ENCODE measurements at places on chromosomes 1 and 21. TPM values are rescaled to one million over a fixed set of nuclear protein-coding genes. Genes with fewer than 3 reads are reported as not detected.

DNA sequence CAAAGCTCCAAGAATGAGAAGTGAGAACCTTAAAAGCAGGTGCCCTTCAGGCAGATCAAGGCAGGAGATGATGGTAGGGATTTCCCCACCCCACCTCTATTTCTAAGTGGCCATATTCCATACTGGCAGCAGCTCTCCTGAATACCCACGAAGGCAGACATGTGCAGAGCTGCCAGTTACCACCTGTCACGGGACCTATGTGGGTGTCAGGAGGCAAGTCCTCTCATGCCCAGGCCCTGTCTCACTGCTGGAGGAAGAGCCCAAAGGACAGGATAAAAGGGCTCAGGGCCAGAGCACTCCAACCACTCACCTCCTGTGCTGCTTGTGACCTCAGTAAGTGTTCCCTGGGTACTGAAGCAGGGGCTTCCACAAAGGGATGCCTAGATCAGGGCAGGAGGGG, 721 bp upstream of the LCE1B start:
- no peak for DNase-seq
- no peaks in the 10 kb centered on the region for H3K36me3 ChIP-seq
- no peak overlapping the region for H3K4me3 ChIP-seq

GRCh38 chr21:35824136-35824535, 236.2 kb downstream of the SETD4 start:
- H3K27me3 ChIP-seq = peaks cover 3% of the 10 kb centered on the region
- H3K36me3 ChIP-seq = no peaks in the 10 kb centered on the region
- H3K27ac ChIP-seq = no peak overlapping the region
- no peaks in the 10 kb centered on the region for H3K4me1 ChIP-seq

TNFSF18 gene
- not detected for total RNA-seq

GRCh38 chr1:7388141-7388487, 383.0 kb upstream of the VAMP3 start:
- H3K4me3 ChIP-seq = no peak overlapping the region
- DNase-seq = no peak
- no peak overlapping the region for H3K27ac ChIP-seq
- no peaks in the 10 kb centered on the region for H3K4me1 ChIP-seq
- H3K36me3 ChIP-seq = no peaks in the 10 kb centered on the region

DNA sequence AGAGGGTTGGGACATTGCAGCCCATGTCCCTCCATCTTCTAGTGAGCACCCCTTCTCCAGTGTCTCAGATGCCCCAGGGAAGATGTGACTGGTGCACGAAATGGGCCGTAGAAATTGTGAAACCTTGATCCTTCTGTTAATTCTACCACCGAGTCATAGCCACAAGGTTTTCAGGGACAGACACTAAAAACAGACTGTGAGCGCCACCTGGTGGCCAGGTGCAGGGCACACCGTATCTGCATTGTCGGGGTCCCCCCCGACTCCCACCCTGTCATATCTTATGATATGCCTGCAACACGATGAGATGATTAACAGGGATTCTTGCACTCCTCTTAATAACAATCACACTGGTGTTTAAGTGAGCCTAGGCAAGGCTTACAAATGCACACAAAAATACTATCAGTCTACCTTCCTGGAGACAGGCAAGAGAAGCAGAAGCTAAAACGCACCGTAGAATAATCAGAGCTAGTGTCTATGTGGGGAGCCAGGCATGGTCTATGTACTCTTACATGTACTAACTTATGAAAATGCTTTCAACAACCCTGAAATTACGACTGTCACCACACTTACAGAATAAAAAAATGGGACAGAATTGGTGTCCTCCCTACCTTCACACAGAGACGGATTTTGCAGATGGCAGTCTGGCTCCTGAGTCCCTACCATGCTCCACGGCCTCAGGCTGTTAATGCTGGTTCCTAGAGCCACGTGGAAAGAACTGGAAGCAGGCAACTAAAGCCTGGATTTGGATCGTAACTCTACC, 57.9 kb downstream of the FHAD1 start:
- H3K27me3 ChIP-seq = no peaks in the 10 kb centered on the region
- H3K4me1 ChIP-seq = no peaks in the 10 kb centered on the region
- H3K4me3 ChIP-seq = no peak overlapping the region
- DNase-seq = peak; percentile 27

- no peak overlapping the region for H3K27ac ChIP-seq
- H3K36me3 ChIP-seq = no peaks in the 10 kb centered on the region
- H3K27me3 ChIP-seq = peaks cover 4% of the 10 kb centered on the region
- peak; percentile 19 for DNase-seq
- H3K4me3 ChIP-seq = no peak overlapping the region
Observed at GRCh38 chr1:200207711-200208126, 180.2 kb downstream of the NR5A2 start.

NR1I3 gene
- not detected for total RNA-seq

NME7 gene
- 8.3 TPM for total RNA-seq

TMOD4 gene
- total RNA-seq = 3.3 TPM

DNA sequence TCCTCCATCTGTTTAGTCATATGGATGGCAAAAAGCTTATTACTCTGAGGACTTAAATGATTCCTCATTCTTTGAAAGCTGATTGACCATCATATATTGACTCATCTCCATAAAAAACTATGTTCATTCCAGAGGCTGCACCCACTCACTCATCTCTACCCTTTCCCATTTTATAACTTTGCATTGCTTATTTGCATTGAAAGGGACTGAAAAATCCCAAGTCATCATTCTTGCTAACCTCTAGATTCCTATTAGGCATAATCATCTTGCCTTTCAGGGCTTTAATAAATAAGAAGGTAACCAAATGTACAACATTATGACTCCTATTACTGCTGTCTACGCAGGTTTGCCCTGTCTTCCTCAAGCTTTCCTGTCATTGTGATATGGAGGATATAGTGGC, 1180.3 kb upstream of the B3GALT2 start:
- H3K4me1 ChIP-seq = no peaks in the 10 kb centered on the region
- H3K4me3 ChIP-seq = no peak overlapping the region
- DNase-seq = no peak
- no peak overlapping the region for H3K27ac ChIP-seq

DNA sequence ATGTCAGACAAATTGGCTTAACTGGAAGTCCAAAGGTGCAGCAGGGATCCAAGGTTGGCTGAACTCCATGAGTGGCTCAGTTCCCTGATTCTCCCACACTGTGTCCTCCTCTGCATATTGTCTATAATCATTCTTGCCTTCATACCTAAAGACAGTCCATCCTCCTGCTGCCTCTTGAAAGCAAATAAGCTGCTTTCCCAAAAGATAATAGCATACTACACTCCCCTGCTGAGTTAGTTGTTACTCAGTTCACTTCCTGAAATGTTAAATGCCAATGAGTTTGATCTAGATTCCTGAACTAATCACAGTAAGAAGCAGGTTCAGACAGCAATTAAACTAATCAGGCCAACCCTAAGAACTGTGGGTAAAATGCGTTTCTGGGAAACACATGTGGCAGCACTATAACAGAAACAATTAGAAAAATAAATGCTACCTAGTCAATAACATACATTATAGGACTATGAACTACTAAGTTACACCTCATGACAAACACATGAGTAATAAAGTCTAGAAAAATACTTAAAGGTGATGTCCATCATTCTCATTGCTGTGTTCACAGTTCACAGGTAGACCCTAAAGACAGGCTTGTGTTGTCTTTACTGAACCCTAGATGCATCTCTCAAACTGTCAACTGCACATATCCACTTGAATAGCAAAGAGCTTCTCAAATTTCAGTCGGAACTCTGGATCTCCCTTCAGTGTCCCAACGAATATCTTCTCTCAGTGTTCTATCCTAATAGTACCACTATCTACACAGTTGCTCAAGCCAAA, 50.8 kb upstream of the BOLA1 start:
- peak overlapping the region; percentile 76 for H3K27ac ChIP-seq
- peak overlapping the region; percentile 97 for H3K4me3 ChIP-seq

- no peaks in the 10 kb centered on the region for H3K27me3 ChIP-seq
- peaks cover 15% of the 10 kb centered on the region for H3K36me3 ChIP-seq
- peak overlapping the region; percentile 97 for H3K27ac ChIP-seq
- peak; percentile 50 for DNase-seq
- H3K4me1 ChIP-seq = peaks cover 42% of the 10 kb centered on the region
- peak overlapping the region; percentile 98 for H3K4me3 ChIP-seq
Observed at GRCh38 chr1:67429528-67430357, 459 bp downstream of the SERBP1 start.

DNA sequence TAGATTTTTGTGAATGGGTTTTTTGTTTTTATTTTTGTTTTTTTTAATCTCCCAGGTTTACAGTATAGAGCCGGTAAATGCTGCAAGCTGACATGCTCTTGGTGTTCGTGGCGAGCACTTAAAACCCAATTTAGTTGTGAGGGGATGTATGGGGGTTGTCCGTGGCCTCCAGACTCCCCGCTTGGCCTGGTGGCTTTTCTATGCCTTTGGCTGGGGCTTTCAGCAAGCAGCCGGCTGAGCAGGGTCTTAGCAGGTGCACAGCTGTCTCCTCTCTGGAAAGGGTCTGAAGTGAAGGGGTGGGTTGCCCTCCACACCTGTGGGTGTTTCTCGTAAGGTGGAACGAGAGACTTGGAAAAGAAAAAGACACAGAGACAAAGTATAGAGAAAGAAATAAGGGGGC, 31.0 kb upstream of the EFHD2 start:
- H3K36me3 ChIP-seq = no peaks in the 10 kb centered on the region
- H3K27ac ChIP-seq = no peak overlapping the region
- DNase-seq = no peak
- no peaks in the 10 kb centered on the region for H3K4me1 ChIP-seq

DNA sequence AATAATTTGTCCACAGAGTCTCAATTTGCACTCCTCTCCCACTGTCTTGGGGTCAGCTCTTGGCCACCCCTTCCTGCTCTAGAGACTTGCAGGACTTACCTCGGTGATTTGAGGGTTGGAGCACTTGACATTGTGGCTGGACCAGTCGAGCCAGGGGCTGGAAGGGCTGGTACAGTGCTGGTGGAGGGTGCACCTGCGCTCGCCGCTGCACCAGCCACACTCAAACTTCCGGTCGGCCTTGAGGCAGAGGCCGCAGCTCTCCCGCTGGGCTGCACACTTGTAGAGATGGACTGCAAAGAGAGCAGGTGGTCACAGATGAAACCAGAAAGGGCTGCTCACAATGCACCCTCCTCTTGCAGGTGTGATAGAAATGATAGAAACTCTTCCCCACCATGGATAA, 165.0 kb downstream of the PLXNA2 start:
- no peaks in the 10 kb centered on the region for H3K4me1 ChIP-seq
- H3K4me3 ChIP-seq = no peak overlapping the region
- H3K27ac ChIP-seq = no peak overlapping the region
- H3K36me3 ChIP-seq = no peaks in the 10 kb centered on the region
- DNase-seq = no peak
- no peaks in the 10 kb centered on the region for H3K27me3 ChIP-seq

RGS1 gene
- total RNA-seq = 2,600 TPM

- H3K27ac ChIP-seq = no peak overlapping the region
Observed at GRCh38 chr1:10309243-10310011, 89.4 kb upstream of the PGD start.

GRCh38 chr1:22652881-22653316, at the start of gene C1QB:
Gene C1QB (plus strand): TSS chr1:22653236. CDS start chr1:22659463, 6,227 bp downstream.
- H3K27me3 ChIP-seq = no peaks in the 10 kb centered on the region
- no peak for DNase-seq
- no peaks in the 10 kb centered on the region for H3K4me1 ChIP-seq
- no peak within 1 kb of the TSS for H3K27ac ChIP-seq

DNA sequence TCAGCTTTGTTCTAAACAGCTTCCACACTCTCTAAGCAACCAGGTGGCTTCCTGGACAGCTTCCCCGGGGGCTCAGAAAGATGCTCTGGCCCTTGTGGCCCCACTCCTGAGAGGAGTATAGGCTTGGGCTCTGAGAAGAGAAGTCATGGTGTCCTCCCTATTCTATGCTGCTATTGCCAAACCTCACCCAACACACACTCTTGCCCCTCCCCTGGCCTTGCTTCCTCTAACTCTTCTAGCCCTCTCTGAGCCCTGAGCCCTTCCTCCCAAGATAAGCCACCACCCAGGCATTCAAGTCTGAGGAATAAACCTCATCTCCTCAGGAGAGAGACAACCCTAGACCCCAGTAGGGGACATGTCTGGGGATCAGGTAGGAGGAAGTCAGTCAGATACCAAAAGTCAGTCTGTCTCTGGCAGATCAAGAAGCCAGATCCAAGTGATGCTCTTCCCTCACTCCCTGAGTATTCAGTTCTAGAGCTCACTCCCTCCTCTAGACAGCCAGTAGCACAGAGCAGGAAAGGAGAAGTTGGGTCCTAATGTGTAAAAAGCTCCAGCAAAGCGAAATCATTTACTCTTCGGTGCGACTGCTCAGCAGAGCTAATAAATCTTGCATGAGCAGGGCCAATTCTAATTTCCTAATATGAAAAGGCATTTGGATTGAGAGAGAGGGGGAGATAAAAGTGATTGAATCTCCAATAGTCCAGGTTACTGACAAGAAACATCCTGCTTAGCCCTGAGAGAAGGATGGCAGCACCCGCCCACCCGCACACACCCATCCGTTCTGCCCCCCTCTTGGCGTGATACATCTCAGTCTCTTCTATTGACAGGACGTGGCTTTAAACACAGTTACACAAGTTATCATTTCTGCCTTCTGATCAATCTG, 50.5 kb downstream of the DMAP1 start:
- H3K27ac ChIP-seq = no peak overlapping the region
- peak; percentile 76 for DNase-seq
- H3K4me3 ChIP-seq = no peak overlapping the region
- no peaks in the 10 kb centered on the region for H3K4me1 ChIP-seq
- H3K36me3 ChIP-seq = no peaks in the 10 kb centered on the region

GRCh38 chr1:218496561-218496960, 151.4 kb downstream of the TGFB2 start:
- no peak for DNase-seq
- no peak overlapping the region for H3K27ac ChIP-seq
- no peaks in the 10 kb centered on the region for H3K36me3 ChIP-seq
- no peaks in the 10 kb centered on the region for H3K27me3 ChIP-seq

DNA sequence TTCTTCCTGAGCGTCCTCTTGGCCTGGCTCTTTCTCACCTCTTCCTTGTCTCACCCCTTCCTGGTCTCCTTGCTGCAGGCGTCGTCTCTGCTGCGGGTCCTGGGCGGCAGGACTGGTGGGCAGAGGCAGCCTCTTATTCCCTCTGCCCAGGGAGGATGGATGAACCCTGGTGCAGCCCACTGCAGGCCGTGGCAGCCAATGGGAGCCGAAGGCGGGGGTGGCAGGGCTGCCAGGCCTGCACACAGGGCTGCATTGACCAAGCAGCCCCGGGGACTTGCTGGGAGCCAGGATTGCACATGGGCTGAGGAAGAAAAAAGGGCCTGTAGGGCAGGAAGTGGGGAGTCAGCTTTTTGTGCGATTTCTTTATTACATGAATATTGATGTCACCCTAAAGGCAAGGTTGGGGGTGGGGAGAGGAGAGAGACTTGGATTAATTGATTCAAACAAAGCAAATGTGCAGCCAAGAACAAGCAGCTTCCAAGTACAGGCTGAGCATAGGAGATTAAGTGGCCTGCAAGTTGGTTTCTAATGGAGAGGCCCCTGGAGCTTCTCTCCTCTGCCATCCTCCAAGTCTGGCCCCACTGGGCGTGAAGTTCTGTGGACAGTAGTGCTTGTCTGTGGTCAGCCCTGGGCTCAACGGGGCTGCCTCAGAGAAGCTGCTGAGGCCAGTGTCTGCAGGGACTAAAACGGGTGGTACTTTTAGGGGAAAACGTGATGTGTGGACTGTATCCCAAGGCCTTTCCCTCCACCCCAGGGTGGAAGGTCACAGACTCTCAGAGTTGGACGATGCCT, at the start of gene S100B:
Gene S100B, minus strand, starts transcription at position 108 of the 792 bp plus-strand sequence. CDS start 2,667 bp downstream, outside the sequence.
- H3K4me3 ChIP-seq = no peak within 1 kb of the TSS
- H3K4me1 ChIP-seq = peaks cover 17% of the 10 kb centered on the region
- no peak for DNase-seq
- H3K36me3 ChIP-seq = no peaks in the 10 kb centered on the region
- H3K27ac ChIP-seq = no peak within 1 kb of the TSS

All from CD4-positive, CD25-positive, alpha-beta regulatory T cell (primary cell).